ENCODE measurements at places on chromosomes 3 and 15.

- DNase-seq, result no peak
These were observed 156.2 kb downstream of the ADAMTSL3 start for GRCh38 chr15:83810110-83810509.

DNA sequence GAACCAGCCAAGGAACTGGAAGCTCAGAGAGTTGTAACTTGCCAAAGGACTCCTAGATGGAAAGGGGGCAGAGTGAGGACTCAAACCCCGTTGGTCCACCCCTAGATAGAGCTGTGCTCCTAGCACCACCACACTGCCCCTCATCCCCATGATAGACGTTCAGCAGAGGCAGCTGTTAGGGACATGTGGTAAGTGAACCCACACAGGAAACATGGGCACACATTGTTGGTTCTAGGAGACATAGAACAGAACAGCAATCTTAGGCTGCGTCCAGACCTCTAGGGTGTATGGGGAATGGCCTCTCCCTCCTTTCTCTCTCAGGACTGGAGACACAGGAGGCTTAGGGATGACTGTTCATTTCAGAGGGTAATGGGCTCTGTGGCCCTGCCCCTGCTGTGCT, 102.7 kb downstream of the ANP32A start:
- no peak for DNase-seq

GRCh38 chr3:65201926-65202325, 514.1 kb upstream of the ADAMTS9 start:
- DNase-seq, result no peak

DNA sequence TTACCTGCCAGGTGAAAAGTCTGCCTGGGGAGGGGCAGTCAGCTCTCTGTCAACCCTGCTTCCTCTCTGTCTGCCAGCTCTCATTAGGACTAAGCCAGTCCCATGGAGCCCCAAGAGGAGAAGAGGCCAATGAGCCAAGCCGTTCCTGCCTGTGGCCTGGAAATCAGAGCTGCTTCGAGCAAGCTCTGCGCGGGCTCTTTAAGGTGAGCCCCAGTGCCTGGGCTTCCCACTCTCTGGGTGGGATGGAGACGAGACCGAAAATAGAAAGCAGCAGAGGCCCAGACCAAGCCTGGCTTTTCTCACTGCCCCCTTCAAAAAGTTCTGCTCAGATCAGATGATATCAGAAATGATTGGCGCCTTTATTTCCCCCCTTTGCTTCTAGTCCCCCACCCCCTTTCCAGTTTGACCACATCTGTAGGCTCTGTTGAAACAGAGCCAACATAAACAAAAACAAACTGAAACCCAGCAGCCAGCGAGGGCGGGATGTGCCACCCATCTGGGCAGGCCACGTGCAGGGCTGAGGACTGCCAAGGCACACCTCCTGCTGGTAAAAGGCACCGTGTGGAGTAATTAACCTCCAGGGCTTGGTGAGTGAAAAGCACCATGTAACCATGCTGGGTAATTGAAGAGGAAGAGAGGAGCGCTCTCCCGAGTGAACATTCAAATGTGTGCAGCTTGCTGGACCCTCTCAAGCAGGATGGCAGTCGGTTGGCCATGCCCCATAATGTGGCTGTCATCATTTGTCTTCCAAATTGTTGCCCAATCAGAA, 471.0 kb upstream of the PROK2 start:
- DNase-seq, result peak; percentile 80

DNA sequence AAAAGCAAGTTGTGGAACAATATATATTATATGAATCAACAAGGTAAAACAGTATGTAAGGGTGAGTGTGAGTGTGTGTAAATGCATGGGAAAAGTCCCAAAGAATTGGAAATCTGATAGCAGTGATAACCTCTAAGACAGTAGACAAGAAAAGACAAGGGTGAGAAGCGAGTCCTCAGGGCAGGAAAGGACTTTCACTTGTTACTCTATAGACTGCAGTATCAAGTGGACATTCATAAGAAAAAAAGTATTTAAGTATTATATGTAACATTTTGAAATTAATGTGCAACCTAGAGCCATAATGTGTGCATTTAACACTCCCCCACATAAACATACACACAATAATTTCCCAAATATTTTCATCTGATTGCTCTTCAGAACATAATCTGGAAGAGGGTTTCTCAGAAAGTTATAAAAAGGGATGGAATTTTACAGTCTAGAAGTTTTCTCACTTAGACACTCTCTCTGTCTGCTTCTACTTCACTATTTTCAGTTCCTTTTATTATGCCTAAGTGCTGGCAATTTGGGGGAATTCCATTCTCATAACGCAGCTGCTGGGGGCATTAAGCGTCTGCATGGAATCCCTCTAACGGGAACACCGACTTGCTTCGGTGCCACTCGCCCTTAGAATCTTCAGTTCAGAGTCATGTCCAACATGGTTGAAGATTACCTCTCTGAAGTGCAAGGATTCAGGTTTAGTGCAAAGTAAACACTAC, 50.0 kb upstream of the CDIN1 start:
- DNase-seq, result no peak

DNA sequence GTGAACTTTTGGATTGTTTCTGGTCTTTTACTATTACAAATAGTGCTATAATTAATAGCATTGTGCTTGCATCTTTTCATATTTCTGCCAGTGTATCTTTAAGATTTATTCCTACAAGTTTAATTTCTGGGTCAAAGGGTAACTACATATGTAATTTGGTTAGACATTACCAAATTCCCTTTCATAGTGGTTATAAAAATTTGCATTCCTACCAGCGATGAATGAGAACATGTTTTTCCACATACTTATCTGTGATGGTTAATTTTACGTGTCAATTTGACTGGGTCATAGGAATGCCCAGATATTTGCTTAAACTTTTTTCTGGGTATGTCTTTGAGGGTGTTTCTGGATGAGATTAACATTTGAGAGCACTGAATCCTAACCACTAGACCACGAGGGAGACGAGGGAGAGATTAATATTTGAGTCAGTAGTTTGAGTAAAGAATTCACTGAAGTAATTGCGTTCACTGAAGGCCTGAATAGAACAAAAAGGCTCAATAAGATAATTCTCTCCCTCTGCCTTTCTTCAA, 132.3 kb upstream of the NEO1 start:
- DNase-seq, result no peak

GRCh38 chr3:31167666-31168065, 273.2 kb upstream of the GADL1 start:
- DNase-seq, result no peak

DNA sequence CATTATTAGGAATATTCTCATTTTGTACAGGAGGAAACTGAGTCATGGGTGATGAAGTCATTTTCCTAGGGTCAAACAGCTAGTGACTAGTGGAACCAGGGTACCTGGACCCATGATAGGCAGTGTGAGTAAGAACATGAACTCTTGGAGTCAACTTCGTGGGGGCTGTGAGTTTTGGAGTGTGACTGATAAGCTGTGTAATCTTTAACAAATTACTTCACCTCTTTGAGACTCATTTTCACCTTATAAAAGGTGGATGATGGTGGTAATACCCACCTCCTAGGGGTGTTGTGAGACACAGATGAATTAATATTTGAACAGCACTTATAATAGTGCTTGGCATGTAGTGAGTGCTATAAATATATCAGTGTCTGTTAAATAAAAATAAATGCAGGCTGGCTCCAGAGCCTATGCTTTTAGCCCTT, 9.1 kb downstream of the SEMA6D start:
- DNase-seq, result no peak

DNA sequence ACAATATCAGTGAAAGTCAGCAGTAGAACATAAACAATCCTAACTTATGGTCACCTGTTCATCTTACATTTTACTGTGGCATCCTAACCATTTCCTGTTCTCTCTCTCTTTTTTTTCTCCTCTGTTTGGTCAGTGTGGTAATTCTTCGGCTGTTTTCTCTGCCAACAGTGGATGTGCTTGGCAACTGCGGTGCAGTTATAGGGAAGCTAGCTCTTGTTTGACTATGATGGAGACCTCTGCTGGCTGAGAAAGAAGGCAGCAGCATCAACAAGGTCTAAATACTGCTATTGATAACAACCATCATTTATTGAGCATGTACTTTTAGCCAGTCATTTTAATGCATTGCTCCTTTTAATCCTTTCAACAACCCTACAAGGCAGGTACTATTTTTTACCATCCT, 723 bp upstream of the DRD3 start:
- peak; percentile 36 for DNase-seq

DNA sequence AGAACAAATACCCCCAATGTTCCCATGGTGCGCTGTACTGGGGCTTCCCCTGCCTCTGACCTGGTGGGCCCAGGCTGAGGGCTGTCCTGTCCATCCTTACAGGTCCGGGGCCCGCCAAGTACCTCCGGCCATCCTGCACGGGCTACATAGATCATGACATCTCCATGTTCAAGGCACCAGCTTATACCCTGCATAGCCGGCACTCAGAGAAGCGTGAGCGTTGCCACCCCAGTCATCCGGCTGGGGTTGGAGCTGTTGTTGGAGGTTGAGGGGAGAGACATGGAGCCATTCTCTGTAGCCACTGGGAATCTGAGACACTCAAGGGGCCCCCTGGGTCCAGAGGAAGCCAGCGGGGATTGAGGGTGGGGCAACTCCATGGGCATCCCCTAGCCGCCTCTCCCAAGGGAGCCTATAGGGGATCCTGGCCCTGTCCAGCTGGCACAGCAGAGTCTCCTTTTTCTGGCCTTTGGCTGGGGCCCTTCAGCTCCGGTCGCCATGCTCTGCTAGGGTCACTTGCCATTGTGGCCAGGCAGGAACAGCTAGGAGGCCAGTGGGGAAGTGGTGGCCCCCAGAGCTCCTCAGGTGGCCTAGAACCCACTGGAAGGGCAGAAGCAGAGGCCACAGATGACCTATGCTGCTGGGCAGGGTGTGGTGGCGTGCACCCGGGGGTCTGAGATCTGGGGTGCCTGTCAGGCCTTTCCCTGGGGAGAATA, 12.5 kb upstream of the CSPG4 start:
- DNase-seq, result no peak

- no peak for DNase-seq
These were observed 44.7 kb downstream of the NIPA2 start for GRCh38 chr15:22883196-22883595.

GRCh38 chr15:88981244-88982215, 68.4 kb upstream of the MFGE8 start:
- DNase-seq, result no peak

- DNase-seq, result no peak
These were observed 89.5 kb downstream of the PTPRG start for GRCh38 chr3:61650719-61651410.

DNA sequence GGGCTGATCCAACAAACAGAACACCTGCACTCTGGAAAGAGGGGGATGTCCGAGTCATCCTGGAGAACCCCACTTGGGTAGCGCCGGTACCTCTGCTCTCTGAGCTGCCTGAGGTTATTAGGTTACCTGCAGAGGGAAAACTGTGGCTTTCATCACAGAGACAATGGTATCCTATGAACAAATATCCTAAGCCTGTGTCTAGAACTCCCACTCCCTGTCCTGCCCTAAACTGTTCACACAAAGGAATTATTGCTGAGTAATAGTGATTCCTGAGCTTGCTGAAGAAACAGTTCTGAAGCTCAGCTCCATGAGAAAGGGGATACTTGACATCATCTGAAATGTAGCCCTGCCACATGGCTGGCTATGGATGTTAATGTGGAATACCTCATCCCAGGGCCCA, 31.9 kb upstream of the WNT5A start:
- DNase-seq, result no peak

DNA sequence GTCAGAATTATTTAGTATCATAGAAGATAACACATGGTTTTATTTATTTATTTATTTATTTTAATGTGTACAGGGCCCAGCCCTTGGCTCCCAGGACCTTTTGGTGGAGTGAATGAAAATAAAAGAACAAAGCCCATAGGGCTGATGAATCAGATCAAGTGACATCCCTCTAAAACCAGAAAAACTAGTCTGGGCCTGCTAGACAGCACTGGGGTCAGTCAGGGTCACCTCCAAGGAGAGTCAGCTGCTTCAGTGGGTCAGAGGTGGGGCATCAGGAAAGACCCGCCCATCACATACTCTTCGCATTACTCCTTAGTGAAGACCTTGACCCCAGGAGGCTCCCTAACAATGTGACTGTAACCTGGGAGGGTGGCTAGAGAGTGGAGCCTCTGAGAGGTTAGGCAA, 12.8 kb downstream of the PPCDC start:
- DNase-seq, result no peak

DNA sequence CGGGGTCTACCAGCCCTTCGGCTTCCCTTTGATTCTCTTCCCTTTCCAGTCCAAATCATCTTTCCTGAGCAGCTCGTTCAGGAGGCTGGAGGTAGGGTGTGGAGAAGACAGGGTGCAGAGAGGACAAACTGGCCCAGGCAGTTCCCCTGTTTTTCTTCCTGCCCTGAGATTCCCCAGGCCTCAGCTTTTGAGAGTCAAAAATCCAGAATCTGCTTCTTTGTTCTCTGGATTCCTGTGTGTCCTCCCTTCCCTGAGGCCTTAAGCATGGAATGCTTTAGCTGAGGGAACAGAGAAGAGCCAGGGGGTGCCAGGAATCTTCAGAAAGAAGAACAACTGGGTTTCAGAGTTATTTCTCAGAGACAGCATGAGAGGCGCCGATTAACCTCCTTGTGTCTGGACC, 26.7 kb upstream of the LRTM1 start:
- DNase-seq, result no peak

Data from NCI-H1105 (cell line).